ENCODE measurements at places on chromosomes 1 and 21.

- no peak for DNase-seq
These were observed 95.1 kb upstream of the ARHGEF16 start for GRCh38 chr1:3359351-3359750.

- no peak for DNase-seq
These were observed 3.7 kb upstream of the ARHGEF19 start for GRCh38 chr1:16215882-16216753.

- peak; percentile 55 for DNase-seq
These were observed 509 bp downstream of the PIK3R3 start for GRCh38 chr1:46131712-46132528.

DNA sequence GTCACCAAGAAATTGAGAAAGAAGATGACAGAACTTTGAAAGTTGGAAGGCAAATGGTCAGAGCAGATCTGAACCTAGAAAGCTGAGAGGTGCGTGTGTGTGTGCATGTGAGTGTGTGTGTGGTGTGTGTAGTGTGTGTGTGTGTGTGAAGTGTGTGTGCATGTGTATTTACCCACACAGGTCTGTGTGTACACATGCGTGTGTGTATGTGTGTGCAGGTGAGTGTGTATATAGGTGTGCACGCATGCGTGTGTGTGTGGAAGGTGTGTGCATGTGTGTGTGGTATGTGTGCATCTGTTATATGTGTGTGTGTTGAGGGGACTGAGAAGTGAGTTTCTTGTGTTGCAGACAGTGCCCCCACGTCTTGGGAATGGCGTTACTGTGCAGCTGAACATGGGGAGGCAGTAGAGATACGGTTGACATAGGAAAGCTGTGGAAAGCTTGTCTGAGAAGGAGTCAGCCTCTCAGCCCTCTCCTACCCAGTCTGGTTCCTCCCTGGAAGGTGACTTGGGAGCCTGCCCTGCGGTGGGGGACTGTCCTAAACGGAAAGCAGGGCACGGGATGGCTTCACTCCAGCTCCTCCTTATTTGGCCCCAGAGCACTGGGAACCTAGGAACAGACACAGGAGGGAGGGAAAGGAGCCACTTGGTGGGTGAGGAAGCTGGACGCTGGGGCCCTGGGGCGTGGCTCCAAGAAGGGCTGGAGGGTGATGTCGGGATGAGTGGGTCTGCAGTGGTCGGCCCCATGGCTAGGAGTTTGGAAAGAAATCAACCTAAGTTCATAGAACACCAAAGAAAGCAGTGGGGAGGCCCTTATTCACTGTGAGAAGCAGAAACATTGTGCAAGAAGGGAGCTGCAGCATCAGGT, 97.2 kb downstream of the PCBP3 start:
- DNase-seq = no peak

DNA sequence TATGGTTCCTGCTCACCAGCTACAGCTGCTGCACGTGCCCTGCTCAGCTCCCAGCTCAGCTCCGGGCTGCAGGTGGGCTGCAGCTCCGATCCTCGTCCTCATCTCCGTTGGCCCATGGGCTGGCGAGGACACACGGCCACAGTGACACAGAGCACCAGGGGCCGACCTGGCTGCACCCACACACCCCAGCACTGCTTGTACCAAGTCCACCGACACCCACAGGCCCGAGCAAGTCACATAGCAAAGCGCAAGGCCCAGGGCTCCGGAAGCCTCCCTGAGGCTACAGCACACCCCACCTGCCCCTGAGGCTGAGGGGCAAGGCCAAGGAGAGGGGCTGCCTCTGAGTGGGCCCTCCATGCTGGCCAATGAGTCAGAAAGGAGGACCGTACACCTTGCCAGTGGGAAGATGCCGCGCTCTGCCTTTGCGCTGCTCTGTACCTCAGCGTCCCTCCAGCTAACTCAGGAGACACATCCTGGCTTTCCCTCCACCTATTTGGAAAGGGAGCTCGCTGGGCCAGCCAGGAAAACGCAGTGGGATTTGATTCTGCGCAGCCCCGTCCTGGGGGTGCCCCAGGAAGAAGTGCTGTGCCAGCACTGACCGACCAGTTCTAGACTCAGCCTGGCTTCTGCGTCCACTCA, 124.8 kb downstream of the SIK1 start:
- no peak for DNase-seq

GRCh38 chr1:200642481-200642880, 21.9 kb upstream of the KIF14 start:
- no peak for DNase-seq

DNA sequence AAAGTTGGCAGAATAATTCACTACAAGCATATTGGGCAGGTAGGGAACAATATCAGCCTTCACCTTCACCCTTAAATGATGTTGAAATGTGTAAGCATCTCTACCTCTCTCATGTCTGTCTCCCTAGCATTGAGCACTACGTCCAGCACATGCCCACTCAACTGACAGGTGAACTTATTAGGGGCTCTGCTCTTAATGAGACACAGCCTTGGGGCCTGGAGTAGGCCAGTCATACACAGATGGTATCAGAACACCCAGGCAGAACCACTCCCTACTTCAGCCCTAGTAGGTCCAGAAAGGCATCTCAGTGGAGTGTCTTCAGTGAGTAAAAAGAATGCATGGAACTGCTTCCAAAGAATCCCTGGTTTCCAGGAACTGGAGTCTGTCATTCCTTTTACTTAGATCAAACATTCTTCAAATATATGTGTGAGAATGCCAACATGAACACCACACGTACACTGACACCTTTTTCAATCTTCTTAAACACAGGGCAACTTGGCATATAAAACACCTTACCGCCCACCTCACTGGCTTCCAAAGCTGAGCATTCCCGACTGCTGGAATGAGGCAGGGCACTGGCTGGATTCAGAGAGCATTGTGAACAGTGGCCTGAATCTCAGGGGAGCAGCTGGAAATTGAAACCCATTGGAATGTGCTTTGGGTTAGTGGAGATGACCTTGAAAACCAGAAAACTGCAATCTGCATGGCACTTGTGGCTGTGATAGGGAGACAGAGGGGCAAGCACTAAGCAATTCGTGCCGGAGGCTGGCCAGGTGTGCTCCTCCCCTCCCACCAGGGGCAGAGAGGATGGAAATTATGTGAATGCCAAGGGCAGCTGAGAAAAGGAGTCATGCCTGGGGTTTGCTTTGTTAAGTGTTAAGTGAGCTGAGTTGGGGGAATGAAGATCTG, 24.2 kb upstream of the HSD3B1 start:
- DNase-seq = no peak

DNA sequence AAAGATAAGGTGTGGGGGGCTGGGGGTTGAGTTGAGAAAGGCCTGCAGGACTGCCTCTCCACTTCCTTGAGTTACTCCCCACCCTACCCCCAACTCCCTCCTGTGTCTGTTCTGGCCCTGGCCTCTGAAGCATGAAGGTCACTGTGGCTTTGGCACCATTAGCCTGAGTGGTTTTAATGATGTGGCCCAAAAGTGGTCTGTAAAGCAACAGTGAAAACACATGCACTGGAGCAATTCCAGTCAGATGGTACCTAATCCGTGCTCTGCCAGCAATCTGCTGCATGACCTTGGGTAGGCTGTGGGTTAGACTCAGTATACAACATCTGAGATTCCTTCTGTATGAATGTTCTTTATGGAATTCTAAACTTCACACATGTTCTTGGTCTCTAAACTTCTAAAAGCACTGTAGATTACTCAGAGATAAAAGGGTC, 86.5 kb upstream of the ATP1A1 start:
- no peak for DNase-seq

- no peak for DNase-seq
These were observed 44.3 kb downstream of the LAMC2 start for GRCh38 chr1:183230413-183230812.

- no peak for DNase-seq
These were observed 183.7 kb upstream of the FAM78B start for GRCh38 chr1:166350490-166350889.

DNA sequence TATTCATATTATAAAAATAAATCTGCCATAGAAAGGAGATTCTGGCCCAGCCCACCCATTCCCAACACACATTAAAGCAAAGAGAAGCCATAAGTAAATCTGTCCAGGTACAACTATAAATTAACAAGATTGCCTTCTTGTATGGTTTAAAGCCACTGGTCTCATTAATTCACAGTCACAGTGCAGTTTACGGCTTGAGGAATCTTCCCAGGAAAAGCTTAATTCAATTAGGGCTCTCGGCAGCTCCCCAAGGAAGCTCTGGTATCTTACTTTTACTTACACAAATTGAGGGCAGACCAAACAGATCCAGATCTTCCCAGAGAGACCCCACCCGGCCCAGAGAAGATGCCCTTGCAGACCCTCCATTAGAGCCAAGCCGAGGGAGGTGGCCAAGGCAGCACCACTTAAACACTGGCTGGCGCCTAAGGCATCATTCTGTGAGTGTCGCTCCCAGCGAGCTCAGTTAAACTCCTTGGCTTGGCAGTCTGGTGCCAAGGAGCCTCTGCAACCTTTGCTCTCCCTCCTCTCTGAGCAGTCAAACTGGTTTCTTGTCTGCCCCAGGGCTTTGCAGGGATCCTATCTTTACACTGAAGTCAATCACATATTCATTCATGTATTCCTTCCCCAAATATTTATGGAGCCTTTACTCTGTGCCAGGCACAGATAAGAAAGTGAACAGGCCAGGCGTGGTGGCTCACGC, 10.7 kb downstream of the SLC9A1 start:
- no peak for DNase-seq

DNA sequence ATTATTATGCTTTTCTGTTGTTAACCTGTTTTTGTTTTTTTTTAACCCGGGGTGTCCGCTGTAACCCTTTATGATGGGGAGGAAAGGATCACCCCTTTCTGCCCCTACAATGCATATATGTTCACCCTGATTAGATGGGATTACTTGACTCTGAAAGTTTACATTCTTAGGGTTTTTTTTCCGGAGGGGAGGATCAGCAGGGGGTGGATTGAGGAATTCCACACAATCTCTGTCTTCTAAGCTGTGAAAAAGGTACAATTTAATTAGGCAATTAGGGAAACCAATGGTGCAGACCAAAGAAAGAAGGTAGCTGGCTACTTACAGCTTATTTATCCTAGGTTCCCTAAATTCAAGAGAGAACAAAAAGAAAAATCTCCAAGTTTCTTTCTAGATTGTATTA, 58.3 kb downstream of the EDEM3 start:
- no peak for DNase-seq

DNA sequence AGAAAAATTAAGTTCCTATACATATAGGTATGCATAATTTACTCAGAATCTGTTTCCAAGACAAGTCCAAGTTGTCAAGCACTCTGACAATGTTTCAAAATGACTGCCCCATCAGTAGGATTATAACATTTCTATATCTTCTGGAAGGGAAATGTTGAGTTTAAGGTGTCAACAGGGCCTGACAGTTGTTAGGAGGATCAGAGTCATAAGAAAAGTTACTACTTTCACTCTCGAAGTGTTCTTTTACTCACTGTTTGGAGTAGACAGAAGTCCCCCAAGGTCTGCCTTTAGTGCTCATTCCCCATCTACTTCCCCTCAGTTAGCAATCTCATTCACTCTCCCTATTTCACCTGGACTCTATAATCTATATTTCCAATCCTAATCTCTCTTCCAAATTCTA, 20.6 kb upstream of the MAGI3 start:
- DNase-seq = no peak

DNA sequence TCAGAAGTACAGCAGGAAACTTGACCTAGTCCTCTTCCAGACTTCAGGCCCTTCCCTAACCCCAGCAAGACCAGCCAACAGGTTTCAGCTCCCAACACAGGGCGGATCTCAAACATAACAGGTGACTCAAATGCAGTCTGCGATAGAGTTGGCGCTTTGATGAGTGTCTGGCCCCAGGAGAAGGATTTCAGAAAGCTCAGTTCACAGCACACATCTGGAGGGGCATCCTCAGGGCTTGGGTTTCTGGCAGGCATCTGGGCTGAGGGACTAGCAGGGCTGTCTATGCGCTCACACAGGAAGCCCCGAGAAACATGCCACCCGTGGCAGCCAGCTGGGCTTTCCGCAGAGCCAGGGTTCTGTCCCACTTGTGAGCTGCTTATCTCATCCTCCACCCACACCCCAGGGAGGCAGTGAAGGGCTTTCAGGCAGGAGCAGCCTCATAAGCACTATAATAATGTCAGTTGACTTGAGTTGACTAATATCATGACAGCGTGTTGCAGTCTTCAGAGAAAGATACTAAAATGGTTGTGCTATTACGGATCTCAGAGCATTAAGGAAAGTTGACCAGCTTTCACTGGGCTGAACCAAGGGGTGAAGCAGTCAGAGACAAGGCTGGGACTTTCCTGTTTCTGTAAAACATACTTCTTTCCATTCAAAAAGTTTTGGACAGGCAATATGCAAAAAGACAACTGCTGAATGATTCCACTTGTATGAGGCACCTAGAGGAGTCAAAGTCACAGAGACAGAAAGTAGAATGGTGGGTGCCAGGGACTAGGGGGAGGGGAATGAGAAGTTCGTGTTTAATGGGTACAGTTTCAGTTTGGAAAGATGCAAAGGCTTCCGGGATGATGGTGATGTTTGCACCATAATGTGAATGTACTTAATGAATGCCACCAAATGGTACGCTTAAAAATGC, 233.0 kb upstream of the IRF2BP2 start:
- DNase-seq = no peak

GRCh38 chr1:156356262-156356874, 12.6 kb upstream of the RHBG start:
- no peak for DNase-seq

DNA sequence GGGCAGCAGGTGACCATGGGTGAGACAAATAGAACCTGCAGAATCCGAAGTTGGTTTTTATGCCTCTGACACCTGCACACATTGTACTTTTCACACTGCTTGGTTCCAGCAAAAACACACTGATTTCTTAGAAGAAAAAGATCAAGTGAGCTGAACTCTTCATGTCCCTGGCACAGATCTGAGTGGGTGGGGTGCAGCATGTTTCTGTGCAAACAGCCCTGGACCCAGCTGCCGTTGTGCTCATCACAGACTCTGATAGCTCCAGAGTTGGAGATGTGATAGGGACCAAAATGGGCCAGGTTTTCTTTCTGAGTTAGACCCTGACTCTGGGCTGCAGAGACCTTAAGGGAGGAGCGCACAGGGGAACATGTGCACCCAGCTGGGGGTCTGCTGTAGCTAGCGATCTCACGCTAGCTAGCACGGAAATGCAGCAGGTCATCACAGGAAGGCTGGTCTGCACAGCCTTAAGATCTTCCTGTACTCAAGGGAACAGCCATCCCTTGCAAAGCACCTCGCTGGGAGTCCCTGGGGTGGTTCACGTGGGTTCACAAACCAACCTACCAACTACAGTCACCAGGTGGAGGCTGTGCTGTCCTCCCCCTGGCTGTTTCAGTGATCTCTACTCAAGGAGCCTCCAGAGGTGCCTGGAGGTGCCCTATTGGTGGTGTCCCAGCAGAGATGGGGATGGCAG, 291.1 kb downstream of the PTPRU start:
- DNase-seq = no peak
